ENCODE measurements at places on chromosomes 2 and 18.

- no peak for DNase-seq
Observed at GRCh38 chr2:62266433-62267038, 70.6 kb downstream of the B3GNT2 start.

DNA sequence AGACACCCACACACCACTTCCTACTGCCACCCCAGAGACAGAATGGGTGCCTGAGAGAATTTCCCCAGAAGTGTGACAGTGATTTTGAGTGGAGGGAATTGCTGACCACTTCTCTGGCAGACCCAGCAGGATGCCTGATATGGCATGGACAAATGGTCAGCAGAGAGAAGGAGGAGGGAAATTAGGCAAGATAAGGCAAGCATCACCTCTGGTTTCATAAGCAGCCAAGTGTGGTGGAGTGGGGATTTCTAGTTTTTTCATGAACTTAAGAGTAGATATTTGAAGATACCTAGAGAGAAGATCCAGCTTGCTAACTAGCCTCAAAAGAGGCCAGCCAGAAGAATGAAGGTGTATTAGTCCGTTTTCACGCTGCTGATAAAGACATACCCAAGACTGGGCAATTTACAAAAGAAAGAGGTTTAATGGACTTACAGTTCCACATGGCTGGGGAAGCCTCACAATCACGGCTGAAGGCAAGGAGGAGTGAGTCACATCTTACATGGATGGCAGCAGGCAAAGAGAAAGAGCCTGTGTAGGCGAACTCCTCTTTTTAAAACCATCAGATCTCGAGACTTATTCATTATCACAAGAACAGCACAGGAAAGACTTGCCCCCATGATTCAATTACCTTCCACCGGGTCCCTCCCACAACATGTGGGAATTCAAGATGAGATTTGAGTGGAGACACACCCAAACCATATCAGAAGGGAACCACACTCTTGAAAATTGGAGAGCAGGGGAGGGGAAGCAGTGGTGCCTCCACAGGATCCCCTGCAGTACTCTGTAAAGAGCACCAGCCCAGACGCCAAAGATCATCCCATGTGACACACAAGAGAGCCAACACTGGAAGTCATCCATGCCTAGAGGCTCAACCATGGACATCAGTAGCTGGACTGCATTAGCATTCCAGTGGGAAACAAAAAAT lies 64.2 kb downstream of the RBM43 start:
- DNase-seq, result no peak

DNA sequence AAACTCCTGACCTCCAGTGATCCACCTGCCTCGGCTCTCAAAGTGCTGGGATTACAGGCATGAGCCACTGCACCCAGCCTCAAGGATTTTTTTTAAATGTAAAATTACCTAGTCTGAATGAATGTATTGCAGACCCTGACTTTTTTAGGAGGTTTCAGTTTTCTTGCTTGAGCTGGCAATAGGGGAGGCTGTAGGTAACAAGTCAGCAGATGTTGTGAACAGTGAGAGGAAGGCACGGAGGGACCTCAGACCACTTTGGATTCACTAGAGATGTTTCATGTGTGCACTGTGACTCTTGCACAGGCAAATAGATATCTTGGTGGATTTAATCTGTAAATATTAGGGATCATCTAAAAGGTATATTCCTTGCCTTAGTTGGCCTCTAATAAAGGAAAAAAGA lies 6.4 kb downstream of the NDUFV2 start:
- DNase-seq, result no peak

DNA sequence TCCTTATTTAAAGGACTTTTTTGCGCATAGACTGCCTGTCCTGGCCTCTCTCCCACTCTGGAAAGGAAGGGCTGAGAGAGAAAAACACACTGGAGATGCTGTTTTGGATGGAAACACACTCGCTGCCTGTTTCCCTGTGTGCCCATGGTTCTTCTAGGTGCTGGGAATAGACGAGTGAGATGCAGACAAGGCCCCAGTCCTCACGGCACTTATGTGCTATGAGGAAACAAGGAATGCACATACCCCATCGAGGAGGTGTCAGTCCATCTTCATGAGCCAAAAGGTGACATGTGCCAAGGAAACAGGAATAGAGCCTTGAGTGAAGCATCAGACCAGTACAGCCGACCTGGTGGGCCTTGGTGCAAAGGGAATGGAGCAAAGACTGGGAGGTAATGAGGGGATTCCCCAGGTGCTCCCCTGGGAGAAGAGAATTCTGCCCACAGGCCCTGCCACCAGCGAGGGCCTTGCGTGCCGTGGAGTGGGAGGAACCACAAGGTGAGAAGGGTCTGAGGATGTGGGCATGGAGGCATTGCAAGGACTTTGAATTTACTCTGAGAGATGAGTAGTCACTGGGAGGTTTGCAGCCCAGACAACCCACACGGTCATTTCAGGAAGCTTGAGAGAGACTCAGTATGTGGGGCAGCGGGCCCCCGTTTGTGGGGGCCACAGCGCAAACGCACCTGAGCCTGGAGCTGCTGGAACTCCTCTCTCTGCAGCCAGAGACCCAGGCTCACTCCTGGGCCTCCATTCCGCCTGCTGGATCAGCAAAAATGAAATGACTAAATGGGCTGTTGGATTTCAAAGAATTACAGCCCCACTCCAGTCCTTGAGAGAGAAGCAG lies 197.5 kb upstream of the COPS8 start:
- no peak for DNase-seq

- DNase-seq, result no peak
Observed at GRCh38 chr2:47069628-47070154, 85.4 kb downstream of the STPG4 start.

- DNase-seq, result no peak
Observed at GRCh38 chr18:50469380-50469781, 90.5 kb upstream of the MAPK4 start.

- DNase-seq, result no peak
Observed at GRCh38 chr2:121836611-121837010, 81.2 kb downstream of the TSN start.

GRCh38 chr2:129641371-129641770 lies 338.1 kb upstream of the RAB6C start:
- DNase-seq, result no peak

DNA sequence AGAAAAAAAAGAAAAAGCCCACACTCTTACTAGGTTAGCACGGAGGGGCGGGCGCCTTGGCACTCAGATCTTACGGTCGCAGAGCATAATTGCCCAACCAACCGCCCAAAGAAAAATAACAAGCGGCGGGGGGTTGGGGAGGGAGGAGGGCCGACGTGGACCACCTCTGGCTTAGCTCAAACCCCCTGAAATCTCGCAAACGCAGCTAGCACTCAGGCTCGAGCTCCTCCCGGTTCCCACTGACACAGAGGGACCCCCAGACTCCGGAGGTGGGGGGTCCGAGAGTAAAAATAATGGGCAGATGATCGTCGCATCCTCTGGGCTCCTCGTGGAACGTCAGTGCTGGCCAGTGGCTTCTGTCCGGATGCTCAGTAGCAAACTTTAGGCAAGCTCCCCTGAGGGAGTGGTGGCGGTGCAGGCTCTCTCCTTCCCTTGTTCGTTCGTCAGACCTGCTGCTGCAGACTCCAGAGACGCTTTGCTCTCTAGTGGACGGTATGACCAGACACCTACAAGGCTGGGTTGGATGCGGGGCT lies 12.0 kb downstream of the CATIP start:
- no peak for DNase-seq

GRCh38 chr18:68569936-68570335 lies 145.0 kb downstream of the TMX3 start:
- no peak for DNase-seq

GRCh38 chr18:323253-323622 lies 55.4 kb upstream of the THOC1 start:
- DNase-seq, result no peak

DNA sequence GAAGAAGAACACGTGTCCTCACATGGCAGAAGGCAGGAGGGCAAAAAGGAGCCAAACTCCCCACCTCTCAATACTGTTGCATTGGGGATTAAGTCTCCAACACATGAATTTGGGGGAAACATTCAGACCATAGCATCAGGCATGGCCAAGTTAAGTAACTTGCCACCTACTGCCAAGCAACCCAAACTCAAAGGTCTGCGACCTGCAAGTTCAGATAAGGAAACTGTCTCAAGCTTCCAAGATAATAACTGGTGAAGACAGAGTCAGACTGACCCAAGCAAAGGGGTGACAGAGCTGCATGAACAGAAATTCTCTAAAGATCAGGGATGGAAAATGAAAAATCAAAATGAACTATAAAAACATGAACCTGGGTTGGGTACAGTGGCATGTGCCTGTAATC lies 188.7 kb upstream of the SIX3 start:
- no peak for DNase-seq

DNA sequence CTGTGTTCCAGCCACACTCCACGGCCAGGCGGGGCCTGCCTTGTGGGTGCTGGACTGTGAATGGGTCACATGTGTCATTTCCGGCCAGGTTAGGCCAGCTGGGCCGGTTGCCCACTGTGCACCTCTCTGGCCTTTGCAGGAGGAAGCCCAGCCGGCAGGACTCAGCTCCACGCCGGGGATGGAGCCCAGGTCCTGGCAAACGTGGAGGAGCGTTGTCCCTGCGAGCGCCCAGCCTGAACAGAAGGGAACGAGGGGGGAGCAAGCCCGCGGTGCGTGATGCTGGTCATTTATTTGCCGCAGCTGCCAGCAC lies 152.9 kb downstream of the PXDN start:
- no peak for DNase-seq

DNA sequence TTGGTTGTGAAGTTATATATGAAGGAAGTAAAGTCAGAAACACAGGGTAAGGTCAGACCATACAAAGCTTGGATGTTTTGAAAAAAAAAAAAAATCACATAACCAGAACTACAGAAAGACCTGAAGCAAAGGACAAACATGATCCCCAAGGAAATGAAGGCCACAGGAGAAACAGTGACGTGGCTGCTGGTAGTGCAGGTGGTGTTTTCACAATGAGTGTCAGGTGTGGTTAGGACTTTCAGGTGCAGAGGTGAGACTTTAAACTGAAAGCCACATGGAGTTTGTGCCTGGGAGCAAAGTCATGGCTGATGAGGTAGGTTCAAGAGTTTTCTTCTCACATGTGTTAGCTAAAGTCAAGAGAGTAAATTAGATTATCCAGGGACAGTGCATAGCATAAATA lies 270.7 kb downstream of the PIEZO2 start:
- DNase-seq, result no peak

DNA sequence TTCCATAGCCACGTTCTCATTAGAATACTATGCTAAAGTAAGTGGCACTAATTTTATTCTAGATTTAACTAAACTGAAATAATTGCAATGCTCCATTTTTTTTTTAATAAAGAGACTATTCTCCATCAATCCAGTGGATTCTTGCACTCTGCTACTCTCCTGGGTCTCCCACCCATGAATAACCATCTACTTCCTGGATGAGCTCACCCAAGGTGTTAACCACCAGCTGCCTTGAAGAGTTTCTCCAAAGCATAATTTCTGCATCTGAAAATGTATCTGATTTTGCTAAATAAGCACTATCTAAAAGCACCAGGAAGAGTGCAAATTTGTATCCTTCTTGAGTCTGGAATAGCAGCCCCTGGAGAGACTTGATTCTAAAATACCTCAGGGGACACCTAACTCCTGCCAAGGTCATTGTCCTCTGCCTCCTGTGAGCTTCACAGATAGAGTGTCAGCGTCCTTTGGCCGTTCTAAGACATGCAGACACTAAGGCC lies 41.6 kb upstream of the SH3BP4 start:
- no peak for DNase-seq

- DNase-seq, result no peak
Observed at GRCh38 chr2:130842770-130843169, 6.1 kb downstream of the ARHGEF4 start.

- DNase-seq, result no peak
Observed at GRCh38 chr2:203461746-203462145, 73.4 kb downstream of the RAPH1 start.

DNA sequence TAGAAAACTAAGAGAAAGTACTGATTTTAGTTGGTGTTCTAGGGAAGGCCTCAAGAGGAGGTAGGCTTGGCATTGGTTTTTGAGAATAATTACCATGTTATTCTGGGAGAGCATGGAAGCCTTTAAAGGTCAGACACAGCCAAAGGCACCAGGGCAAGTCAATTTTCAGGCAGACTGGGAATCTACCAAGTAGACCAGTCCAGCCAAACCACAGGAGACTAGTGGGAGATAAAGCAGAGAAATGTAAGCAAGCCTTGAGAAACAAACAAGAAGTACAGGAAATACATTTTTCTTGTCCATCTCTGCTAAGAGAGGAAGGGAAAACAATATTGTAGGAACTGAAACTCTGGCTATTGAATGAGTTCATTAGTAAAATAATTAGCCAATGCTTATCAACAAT lies 5.5 kb upstream of the CCDC68 start:
- no peak for DNase-seq

GRCh38 chr2:224163566-224164307 lies 124.7 kb upstream of the SERPINE2 start:
- DNase-seq, result no peak

GRCh38 chr2:2831633-2832032 lies 500.6 kb upstream of the MYT1L start:
- no peak for DNase-seq

DNA sequence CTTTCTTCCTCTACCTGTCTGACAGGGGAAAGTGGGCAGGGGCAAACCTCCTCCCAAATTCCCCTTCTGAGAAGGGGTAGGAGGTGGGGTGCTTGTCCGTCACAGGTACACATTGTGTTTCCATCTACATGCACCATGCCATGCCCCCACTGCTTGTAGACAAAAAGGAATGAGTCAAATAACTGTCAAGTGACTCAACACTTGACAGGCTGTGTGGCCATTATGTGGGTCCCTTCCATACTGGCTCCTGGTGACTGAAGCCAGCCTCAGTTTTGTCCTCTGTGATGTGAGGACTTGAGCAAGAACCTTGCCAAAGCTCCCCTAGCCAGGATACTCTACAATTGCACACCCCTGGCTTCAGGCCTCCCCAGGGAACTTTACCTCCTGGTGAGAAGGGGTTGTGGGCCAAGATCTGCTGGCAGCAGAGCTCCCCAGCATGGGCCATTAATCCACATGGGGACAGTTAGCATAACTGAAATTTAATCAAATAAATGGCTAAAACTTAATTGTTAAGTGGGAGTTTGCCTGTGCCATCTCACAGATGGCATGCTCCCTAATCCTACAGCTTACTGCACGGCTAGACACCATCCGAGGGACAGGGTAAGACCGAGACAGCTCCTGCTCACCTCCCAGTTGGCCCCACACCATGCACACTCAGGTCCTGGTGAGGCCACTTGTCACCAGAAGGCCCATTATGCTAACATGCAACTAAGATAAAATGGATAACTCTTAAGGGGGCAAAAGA lies 140.2 kb downstream of the BCL11A start:
- DNase-seq, result no peak

DNA sequence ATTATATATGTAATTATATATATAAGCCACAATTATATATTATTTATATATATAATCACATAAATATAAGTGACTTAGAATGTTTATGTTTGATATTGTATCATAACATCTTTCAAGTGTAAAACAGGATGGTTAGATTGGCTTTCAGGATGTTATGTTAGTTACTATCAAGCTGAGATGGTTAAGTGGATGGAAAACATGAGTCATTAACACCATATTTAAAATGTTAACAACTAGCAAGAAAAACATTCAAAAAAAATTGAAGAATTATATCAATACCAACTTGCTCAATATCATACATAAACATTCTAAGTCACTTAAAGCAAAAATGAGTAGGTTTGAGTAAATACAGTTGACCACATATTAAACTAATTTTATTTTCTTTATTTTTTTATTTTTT lies 21.8 kb upstream of the RAB27B start:
- DNase-seq, result no peak

GRCh38 chr2:210299866-210300373 lies 15.1 kb downstream of the MYL1 start:
- no peak for DNase-seq

- no peak for DNase-seq
Observed at GRCh38 chr2:217058791-217059755, 199.2 kb upstream of the TNP1 start.

GRCh38 chr18:48161191-48161910 lies 230.9 kb upstream of the SMAD2 start:
- DNase-seq, result peak; percentile 26
